HuH-7.5 (cell line): ENCODE measurements at places on chromosomes 12 and 14.
A peak's percentile ranks its signal among the peaks of the same experiment; 100 is the strongest.

DNA sequence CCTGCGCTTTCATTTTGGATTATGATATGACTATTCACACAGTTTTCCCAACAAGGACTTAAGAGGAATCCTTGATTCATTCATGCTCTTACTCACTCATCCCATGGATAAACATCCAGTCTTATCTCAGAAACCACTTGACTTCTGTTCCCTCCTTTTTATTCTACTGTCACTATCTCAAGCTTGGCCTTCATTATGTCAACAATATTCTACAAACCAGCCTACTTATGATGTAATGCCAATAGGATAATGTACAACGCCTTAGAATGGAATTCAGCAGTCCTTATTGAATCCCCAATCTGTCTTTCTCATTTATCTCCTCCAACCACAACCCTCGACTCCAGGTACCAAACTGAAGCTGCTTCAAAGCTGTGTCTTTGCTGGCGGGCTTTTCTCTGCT, 448.5 kb downstream of the PDZRN4 start:
- no peak for DNase-seq

DNA sequence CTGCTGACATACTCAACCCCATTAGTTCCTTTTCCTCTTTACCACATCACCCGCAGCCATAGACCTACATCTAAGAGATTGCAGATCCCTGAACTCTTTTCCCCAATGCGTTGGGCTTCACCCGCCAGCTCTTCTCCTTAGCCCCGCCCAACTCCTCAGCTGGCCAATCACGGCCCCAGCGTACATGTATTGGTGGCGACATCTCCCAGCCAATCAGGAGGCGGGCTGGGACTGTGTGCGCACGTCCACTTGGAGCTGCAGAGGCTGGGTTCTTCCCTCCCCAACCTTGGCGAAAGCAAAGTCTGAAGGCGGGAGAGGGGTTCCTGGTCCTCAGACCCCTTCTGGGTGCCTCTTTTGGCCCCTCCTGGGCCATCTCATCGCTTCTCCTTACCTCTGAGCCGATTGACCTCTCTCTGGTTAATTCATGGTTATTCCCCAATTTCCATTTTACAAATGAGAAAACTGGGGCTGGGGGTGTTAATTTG, 11.0 kb downstream of the PDE1B start:
- no peak for DNase-seq

DNA sequence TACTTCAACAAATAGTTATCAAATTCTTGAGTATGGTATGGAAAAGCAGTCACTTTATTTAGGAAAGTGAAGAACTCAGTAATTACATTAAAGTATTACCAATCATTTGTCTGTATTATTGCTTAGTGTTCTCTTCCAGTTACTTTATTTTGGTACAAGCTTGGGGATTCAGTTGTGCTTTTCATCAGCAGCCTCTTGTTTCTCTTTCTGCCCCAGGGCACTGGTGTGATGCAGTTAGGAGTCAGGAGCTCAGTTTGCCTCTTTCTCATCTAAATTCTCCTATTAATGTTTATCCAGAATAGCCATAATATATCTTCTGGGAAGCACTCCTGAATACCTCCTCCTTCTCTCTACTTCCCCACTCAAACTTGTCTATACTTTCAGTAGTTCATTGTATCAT, 25.7 kb downstream of the PMCH start:
- no peak for DNase-seq

- no peak for DNase-seq
Measured at GRCh38 chr12:113244478-113244958, 23.3 kb downstream of the TPCN1 start.

DNA sequence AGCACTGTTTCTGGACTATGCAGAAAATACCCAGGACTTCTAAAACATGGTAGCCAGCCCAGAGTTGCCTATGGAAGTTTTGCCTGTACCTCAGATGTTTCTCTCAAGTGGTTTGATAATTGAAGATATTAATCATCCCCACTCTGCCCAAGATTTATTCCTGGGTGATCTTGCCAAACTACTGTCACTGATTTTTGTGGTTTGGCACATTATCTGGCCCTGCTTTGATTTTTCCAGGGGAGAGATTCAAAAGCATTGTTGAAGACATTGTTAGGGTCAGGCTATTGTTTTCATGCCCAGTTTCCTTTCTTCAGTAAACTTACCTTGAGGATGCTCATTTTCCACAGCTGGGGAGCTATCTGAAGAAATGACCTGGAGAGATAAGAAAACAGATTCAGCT, 5.8 kb downstream of the PRKAG1 start:
- no peak for DNase-seq

DNA sequence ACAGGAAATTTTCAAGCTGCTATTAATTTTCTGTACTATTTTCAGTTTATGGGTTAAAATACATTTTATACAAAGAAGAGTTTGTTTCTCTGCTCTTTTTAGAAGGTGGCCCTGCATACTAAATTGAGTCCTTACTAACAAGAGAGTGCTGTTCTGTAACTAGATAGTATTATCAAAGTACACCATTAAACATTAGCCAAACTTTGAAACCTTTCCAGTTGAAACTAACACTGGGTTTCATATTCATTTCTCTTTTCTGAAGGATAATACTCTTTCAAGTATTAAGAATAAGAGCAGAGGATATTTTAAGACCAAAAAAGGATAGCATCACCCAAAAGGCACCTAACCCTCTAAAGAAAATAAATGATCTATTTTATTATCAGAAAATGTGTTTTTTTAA, 47.2 kb downstream of the PEBP1 start:
- DNase-seq: no peak

- DNase-seq: no peak
Measured at GRCh38 chr14:104689881-104690711, 678 bp downstream of the INF2 start.

GRCh38 chr14:104087981-104088850, 2.7 kb downstream of the ASPG start:
- DNase-seq: peak; percentile 26

DNA sequence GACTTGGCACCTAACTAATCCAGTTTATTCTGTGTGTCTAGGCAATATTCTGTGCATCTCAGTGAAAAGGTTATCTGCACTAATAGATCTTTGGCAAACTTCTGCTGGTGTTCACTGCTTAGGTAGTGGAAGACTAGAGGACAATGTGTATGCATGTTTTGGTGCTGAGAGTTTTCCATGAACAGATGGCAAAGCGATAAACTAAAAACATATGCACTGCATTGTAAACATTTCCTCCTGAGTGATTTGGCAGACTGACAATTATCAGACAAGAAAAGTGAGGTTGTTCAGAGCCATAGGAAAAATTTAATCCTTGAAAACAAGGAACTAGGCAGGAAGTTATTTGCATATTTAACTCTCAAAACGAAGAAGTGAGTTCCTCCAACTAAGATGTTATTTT, 400.4 kb downstream of the ATP23 start:
- no peak for DNase-seq

DNA sequence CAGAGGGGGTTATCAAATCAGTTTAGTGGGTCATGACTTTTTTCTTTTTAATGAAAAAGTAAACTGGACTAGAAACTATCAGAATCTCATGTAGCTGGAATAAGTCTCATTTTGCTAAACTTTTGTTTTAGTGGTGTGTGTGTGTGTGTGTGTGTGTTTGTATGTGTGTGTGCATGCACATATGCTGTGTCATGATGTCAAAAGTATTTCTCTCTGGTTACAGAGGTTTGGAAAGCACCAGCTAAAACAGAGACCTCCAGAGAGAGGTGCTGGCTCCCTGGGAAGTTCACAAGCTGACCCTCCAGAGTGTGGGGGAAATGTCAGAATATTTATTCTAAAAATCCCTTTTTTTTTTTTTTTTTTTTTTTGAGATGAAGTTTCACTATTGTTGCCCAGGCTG, 114.7 kb downstream of the LGMN start:
- no peak for DNase-seq

DNA sequence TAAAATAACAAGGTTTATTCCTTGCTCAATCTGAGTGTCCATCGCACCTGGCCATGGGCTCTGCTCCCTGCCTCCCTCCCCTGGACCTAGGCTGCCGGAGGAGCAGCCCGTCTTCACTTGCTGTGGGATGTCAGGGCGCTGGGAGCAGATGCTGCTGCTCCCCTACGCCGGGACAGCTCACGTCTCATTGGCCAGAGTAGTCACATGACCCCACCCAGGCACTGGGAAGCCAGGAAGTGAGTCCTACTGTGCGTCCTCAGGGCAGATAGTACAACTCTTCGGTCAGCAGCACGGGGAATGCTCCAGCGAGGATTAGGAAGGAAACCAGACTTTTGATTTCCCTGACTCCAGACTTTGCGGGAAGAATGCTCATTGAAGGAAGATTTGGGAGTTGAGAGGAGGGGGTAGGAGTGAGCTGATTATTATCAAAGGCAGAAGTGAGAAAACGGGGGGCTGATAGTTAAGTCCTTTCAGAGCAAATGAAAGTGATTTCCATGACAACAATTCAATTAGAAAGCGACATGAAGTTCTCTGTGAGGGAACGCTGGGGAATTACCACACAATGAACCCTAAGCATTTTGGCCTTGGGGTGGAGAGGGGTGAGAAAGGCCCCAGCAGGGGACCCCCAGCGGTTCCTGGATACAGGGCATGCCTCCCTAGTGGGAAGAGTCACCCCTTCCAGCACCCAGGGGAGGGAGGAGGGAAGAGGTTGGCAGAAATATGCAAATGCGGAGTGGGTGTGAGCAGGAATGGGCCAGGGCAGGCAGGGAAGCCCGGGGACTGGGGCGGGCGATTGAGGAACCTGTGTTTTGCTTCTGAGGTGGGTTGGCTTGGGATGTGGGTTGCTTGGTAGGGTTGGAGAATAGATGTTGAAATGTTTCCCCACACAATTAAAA, 215.5 kb downstream of the AACS start:
- DNase-seq: no peak

DNA sequence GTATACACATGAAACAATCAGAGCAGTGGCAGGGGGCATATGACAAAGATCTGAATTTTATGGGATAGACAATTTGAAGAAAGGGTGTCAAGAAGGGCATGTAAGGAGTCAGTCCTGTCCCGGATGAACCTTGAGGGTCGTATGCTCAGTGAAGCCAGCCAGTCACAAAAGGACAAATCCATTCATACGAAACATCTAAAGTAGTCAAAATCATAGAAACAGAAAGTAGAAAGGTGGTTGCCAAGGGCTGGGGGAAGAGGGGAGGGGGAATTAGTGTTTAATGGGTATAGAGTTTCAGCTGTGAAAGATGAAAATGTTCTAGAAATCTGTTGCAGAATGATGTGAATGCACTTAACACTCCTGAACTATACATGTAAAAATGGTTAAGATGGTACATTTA, 157.5 kb downstream of the TGFB3 start:
- DNase-seq: no peak

GRCh38 chr14:95685978-95686922, at the start of gene TCL1B:
TSS of gene TCL1B (plus strand) at chr14:95686426. CDS start at chr14:95686468, 42 bp downstream.
- DNase-seq: no peak

GRCh38 chr12:115553622-115554021, 723.9 kb downstream of the MED13L start:
- DNase-seq: no peak

DNA sequence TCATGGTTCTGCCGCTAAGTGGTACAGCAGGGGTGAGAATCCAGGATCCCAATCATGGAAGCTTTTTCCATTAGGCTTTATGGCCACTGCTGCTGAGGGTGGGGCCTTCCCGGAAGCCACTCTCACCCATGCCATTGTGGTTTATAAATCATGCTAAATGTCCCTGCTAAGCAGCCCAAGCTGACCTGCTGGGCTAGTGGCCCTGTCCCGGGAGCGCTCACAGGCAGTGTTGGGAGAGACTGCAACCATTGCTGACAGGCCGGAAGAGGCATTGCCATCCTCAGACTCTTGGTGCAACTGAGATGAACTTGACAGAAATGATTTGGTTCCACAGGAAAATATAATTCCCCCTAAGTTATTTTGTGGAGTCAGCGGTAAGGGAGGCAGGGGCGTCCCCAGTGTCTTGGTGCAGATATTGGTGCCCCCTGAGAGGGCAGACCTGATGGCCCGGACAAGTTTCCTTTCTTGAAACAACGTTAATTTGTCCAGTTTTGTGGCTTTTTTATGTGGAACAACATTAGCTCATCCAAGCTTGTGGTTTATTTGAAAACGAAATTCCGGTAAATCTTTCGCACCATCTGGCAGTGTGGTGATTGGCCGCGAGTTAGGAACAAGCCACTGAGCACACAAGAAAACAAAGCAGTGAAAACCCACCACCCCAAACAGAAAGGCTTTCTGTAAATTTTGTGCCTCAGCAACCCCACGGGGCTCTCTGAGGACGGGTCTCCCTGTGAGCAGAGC, 82.3 kb downstream of the SSPN start:
- no peak for DNase-seq

DNA sequence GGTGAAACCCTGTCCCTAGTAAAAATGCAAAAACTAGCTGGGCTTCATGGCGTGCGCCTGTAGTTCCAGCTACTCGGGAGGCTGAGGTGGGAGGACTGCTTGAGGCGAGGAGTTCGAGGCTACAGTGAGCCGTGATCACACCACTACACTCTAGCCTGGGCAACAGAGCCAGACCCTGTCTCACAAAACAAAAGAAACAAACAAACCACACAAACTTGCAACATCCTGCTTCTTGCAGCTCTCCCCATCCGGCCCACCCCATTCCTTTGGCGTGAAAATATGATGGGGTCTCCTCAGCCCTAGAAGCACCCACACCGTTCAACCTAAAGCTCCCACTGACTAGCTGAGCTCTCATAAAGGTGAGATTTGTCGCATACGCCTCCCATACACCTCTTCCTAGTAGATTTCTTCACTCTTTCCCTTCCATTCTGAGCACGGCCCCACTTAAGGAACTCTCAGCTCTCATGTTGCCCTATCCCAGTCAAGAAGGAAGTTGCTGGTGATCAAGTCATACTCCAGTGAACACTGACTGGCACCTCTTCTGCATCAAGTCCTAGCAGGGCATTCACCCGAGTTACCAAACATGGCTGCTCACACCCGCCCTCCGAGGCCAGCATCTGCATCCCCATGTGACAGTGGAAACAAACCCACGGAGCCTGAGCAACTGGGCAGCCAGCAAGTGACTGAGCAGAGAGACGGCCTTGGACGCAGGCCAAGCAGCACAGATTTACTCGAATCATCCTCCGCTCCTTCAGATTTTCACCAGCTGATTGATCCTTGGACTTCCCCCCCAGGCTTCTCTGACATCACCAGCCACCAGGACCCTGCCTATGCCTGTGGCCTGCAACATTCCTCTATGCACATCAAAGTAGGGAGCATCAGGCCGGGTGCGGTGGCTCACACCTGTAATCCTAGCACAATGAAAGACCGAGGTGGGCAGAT, 18.9 kb upstream of the CD27 start:
- DNase-seq: no peak

DNA sequence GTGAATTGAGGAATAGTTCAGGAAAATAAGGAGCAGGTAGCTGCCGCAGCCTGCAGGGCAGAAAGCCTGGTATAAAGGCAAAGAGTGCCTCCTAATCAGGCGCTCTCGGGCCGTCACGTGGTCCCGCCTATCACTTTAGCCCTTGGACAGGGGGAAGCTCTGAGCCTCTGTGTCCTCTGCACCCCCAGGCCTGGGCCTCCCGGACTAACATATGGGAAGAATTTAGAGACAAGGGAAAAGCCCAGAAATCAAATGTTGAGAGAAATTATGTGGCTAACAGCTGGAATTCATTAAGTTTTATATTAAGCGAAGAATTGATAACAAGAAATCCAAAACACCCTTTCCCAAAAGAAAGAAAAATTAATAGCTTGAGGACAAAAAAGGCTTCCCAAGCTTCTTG, 417.7 kb downstream of the ATP23 start:
- DNase-seq: no peak
